ENCODE measurements at places on chromosomes 5 and 9. TPM values are rescaled to one million over a fixed set of nuclear protein-coding genes. Genes with fewer than 3 reads are reported as not detected.

NIPAL4 gene
- total RNA-seq: 0.06 TPM

DNA sequence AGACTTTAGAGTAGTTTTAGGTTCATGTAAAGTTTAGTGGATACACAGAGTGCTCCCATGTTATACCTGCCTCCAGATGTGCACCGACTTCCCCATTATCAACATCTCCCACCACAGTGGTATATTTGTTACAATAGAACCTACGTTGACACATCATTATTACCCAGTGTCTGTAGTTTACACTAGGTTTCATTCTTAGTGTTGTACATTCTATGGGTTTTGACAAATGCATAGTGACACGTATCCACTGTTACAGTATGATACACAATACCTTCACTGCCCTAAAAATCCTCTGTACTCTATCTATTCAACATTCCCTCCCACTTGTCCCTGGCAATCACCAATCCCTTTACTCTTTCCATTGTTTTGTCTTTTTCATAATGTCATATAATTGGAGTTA, 34.3 kb upstream of the CRHBP start:
- no peak overlapping the region for H3K27ac ChIP-seq
- no peak overlapping the region for H3K4me3 ChIP-seq
- H3K36me3 ChIP-seq: no peaks in the 10 kb centered on the region
- H3K27me3 ChIP-seq: no peaks in the 10 kb centered on the region

DNA sequence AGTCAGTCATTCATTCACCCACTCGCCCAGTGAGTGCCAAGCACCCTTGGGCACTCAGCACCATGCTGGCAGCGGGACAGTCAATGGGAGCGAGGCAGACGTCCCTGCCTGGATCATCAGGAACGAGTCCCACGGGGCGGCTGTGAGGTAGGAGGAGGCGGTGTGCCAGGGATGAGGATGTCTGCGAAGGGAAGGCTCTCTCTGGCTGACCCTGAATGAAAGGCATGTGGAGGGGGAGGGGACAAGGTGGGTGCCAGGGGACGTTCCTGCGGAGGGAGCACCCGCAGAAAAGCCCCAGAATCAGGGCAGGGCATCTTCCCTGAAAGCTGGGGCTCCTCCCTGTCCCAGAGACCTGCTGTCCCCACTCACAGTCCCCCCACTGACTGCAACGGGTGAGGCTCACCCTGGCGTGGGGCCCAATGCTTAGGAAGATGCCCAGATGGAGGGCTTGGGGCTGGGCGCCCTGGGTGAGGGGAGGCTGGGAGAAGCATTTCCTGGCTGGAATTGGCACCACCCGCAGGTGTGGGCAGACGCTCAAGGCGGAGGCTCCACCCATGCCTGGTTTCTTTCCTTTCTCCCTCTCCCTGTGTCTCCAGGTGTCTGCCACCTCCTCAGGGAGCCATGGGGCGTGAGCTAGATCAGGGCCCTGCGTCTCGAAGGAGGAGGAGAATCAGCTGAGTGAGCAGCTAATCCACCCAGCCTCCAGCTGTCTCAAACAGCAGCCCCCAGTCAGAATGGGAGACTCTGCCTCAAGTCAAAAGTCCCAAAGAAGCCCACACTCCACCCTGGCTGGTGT, 179.0 kb upstream of the PPP1R26 start:
- no peak for DNase-seq
- no peaks in the 10 kb centered on the region for H3K36me3 ChIP-seq
- H3K27ac ChIP-seq: no peak overlapping the region
- no peaks in the 10 kb centered on the region for H3K4me1 ChIP-seq
- no peak overlapping the region for H3K4me3 ChIP-seq

GRCh38 chr5:15933259-15934207, 246.1 kb downstream of the MARCHF11 start:
- H3K4me1 ChIP-seq: no peaks in the 10 kb centered on the region
- no peak for DNase-seq
- H3K36me3 ChIP-seq: peaks cover 7% of the 10 kb centered on the region
- no peak overlapping the region for H3K4me3 ChIP-seq
- H3K27me3 ChIP-seq: no peaks in the 10 kb centered on the region

ADAMTSL2 gene
- 17.3 TPM for total RNA-seq
